ENCODE measurements at places on chromosomes 2 and 18. TPM values are rescaled to one million over a fixed set of nuclear protein-coding genes. Genes with fewer than 3 reads are reported as not detected.

DNA sequence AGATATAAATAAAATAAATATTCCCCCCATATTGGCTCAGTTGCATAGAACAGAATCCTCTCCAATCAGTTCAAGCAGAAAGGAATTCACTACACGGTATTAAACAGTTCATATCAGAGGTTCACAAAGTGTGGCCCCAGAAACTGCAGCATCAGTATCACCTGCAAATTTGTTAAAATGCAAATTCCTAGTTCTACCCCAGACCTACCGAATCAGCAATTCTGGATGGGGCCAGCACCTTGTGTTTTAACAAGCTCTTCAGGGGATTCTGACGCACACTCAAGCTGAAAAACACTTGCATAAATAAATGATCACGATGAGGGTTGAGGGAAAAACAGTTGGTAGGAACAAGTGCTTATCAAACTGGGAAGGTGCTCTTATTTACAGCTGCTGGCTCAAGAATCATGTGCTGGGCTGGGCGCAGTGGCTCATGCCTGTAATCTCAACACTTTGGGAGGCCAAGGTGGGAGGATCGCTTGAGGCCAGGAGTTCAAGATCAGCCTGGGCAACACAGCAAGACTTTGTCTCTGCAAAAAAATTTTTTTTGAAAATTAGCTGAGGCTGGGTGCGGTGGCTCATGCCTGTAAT, 6.4 kb downstream of the GTF3C2 start:
- DNase-seq, result no peak

- no peak for DNase-seq
Measured at GRCh38 chr2:604854-605524, 72.2 kb downstream of the TMEM18 start.

Gene AMER3
- polyA plus RNA-seq, result 0.99 TPM

Gene CCDC85A
- 0.61 TPM for polyA plus RNA-seq

Gene TMEM247
- polyA plus RNA-seq, result 59.4 TPM

Gene CD226
- 2.9 TPM for polyA plus RNA-seq
